ENCODE measurements at places on chromosomes 6 and 20.

DNA sequence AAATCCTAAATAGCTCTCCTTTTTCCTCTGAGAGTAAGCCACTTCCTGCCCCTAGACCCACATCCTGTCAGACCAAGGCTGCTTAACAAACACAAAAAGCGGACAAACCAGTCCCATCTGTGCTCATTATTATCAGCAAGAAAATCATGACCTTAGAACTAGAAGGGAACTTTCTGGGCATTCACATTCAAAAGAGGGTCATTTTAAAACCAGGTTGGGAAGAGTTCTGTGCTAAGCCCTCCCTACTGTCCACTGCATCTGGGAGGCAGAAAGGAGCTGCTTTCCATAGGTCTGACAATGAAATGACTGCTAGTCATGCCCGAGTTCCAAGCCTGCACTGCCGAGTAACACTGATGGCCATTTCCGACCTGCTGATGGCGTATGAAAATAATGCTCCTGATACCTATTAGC lies 15.4 kb downstream of the EZR start:
- DNase-seq = no peak

DNA sequence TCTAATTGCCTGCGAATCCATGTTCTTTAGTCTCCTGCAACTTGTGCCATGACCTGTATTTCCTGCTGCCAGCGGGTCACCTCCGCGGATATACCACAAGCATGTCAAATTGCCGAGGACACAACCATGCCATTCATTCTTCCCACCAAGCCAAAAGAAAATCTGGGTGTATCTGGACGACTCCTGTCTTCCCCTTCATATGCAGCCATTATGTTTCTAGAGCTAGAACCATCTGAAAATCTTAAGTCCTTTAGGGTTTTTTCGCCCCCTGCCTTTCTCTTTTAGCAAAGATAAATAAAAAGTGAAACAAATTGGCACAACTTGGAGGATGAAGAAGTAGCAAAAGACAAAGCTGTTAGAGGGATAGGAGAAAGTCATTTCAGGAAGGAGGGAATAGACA lies 242.6 kb downstream of the ARID1B start:
- no peak for DNase-seq

GRCh38 chr6:110217266-110217665 lies 37.0 kb downstream of the CDC40 start:
- no peak for DNase-seq

DNA sequence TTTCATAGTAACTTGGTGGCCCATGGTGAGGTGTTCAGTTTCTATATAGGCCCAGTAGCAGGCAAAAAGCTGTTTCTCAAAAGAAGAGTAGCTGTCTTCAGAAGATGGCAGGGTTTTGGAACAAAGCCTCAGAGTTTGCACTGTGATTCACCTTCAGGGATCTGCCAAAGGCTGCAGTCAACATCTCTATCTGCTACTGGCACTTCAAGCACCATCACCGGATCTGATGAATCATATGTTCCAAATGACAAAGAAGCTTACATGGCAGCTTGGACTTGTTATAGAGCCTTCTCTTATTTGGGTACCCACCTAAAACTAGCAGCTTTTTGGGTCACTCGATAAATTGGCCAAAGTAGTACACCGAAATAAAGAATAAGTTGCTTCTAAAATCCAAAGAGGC lies 39.5 kb downstream of the PKIB start:
- DNase-seq = no peak

GRCh38 chr20:37347891-37348791 lies 2.2 kb downstream of the SRC start:
- DNase-seq = no peak

DNA sequence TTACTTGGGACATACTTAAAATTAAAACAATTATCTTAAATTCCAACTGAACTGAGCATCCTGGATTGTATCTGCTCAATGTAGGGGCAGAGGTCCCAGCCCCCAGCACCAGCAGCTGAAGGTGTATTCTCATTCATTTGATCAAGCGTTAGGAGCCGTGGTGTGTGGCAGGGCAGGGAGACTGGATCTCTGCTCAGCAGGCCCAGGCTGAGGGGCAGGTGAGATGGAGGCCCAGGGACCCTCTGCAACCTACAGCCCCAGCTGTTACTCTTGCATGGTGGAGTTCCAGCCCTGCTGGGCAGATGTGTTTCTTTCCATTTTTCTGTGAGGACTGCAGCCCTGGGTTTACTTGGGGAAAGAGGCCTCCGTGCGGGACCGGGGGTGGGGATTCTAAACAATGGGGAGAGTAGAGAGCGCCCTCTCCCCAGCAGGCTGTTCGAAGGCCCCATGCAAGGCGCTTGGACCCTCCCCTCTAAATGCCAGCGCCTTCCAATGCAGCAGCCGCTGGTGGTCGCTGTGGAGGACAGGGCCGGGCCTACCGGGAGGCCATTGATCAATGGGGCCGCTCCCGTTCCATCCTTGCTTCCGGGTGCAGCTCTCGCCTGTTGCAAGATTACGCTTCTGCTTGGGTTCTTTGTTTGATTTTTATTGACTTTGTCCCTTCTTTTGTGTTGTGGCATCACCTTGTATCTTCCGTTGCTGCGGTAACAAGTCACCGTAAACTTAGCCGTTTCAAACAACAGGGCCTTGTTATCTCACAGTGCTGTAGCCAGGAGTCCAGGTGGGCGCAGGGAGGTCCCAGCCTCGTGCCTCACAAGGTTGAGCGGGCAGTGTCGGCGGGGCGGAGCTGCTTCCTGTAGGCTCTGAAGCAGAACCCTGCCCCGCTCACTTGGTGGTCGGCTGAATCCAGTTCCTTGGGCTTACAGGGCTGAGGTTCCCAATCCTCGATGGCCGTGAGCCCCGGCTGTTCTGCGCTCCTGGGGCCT lies 134.8 kb upstream of the PHACTR3 start:
- no peak for DNase-seq

DNA sequence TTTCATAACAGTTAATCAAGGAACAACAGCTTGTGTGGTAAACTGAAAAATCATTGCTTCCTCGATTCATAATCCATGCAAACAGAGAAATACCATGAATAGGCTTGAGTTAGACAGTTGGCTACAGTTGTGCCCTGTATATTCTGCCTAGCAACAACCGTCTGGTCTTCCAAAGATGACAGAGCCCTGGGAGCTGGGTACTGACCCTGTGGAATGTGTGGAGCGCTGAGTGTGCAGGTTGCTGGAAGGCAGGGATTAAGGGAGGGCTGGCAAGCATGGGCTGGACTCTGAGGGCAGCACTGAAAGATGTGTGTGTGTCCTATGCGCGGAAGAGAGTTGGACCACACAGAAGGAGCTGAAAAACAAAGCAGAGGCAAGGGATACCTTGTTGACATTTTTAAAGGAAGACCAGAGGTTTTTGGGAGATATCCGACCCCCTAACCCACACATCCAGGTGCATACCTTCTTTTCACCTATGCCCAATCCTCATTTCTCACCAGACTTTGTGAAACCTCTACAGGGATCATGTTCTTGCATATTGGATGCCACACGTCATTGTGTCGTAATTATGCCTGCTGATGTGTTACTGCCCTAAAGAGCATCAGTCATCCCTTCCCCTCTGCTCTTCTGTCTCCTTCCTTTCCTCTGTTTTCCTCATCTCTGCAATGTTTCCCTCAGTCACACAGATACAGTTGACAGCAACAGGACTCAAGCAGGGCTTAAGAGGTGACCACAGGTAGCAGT lies 58.2 kb upstream of the VGLL2 start:
- peak; percentile 57 for DNase-seq

- no peak for DNase-seq
Observed at GRCh38 chr6:102501615-102502014, 1108.1 kb downstream of the GRIK2 start.

- DNase-seq = peak; percentile 40
Observed at GRCh38 chr6:164507206-164507940, 802.0 kb downstream of the C6orf118 start.

- no peak for DNase-seq
Observed at GRCh38 chr6:28551891-28552666, 26.4 kb downstream of the GPX5 start.

GRCh38 chr6:26270486-26270861 lies 94.5 kb upstream of the BTN3A2 start:
- no peak for DNase-seq
